ENCODE measurements at places on chromosomes 3 and 15.
A peak's percentile ranks its signal among the peaks of the same experiment; 100 is the strongest.

DNA sequence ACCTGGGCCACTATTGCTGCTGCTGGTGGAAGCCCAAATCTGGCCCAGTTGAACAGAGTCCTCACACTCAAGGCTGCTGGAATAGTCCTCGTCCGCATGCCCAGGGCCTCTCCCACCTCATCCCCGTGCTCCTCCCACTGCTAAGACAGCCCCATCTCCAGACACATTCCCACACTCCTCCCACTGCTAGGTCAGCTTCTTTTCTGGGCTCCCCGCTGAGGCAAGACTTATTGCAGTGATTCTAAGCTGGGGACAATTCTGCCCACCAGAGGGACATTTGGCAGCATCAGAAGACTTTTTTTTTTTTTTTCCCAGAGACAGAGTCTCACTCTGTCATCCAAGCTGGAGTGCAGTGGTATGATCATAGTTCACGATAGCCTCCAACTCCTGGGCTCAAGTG lies 35.1 kb downstream of the POC1A start:
- DNase-seq: no peak

DNA sequence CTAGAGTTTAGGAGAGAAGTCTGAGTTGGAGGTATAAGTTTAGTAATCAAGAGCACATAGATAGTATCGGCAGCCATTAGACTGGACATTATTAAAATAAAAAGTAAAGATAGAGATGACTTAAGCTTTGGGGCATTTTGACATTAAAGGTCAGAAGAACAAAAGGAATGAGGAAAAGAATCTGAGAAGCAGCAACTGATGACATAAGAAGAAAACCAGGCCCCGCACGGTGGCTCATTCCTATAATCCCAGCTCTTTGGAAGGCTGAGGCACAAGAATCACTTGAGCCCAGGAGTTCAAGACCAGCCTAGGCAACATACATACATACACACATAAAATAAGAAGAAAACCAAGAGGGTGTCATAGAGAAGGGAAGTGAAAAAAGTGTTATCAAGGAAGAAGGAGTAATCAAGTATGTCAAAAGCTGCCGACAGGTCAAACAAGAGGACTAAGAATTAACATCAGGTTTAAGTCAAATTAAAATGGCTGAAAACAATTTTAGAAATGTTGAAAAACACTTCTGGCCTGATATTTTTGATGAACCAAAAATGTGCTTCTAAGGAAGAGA lies 38.9 kb downstream of the ACAP2 start:
- DNase-seq: no peak

- DNase-seq: no peak
Measured at GRCh38 chr15:92745845-92746271, 90.3 kb upstream of the FAM174B start.

DNA sequence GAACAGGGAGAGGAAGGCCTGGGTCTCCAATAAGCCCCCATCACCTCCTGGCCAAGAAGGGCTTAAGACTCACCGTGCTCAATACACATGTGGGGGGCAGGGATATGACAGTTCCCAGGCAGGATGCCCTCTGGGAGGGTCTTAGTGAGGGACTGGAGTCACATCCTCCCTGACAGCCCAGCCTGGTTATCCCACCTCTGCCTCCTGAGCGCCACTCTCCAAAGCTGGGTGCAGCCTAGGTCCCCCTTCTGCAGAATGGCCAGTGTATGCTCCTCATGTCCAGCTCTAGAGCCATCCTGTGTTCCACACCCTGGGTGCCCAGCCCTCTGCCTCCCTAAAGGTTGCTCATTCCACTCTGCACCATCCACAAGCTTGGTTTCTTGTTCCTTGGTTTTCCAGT lies 1.2 kb upstream of the SHISA5 start:
- DNase-seq: no peak

- no peak for DNase-seq
Measured at GRCh38 chr3:125525153-125525552, 5.2 kb upstream of the SNX4 start.

GRCh38 chr15:72559781-72560180 lies 85.7 kb downstream of the ARIH1 start:
- DNase-seq: no peak

GRCh38 chr15:55789066-55789660 lies 46.2 kb upstream of the PRTG start:
- no peak for DNase-seq

DNA sequence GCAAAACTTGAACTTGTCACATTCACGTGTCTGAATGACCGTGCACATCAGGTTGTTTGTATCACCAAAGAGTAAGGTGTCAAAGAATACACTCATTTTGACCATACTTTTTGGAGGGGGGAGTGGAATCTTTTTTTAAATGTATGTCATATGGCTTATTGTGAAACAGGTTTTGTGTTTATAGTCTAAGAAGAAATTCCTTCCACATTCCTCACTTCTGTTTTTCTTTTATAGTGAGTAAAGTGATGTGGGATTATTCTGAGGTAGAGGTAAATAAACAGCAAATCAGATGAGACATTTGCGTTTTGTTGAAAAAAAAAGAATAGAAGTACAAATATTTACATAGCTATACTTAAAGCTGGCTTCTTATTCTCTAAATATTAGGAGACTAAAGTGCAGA lies 33.0 kb downstream of the SRP14 start:
- no peak for DNase-seq

- DNase-seq: no peak
Measured at GRCh38 chr3:5190147-5190791, 2.8 kb downstream of the EDEM1 start.

DNA sequence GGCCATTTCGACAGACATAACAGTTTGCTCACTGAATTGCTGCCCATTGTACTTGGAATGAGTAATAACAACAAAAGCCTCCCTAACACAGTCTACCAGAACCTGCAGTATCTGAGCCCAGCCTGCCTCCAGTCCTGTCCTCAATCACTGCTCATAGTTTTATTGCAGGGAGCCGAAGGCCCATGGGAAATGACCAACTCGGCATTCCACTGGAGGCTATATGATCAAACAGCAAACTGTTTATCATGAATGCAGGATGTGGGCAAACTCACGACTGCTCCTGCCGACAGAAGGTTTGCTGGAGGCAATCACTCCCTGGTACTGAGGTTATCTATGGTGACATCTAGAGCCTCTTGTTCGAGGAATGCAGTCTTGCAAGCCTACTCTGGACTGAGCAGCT lies 46.3 kb downstream of the LSM3 start:
- no peak for DNase-seq

DNA sequence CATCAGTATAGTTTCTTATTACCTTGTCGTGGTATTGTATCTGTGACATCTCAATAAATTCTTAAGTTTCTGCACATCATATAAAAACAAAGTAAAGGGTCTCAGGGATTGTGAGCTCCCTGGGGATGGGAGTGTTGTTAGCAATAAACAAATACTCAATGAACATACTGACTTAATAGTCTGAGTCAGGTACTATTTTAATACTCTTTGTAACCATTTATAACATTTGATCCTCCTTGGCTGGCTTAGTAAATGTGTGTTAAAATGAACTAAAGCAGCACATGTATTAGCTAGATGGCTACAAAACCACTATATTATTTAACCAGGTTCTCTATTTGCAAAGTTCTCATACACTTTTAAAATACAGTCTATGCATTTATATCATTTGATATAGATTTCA lies 1.8 kb downstream of the ICE2 start:
- no peak for DNase-seq

GRCh38 chr3:47899495-47900108 lies 96.7 kb downstream of the DHX30 start:
- DNase-seq: no peak

- DNase-seq: no peak
Measured at GRCh38 chr3:64921281-64922065, 233.7 kb upstream of the ADAMTS9 start.

- DNase-seq: no peak
Measured at GRCh38 chr15:80250614-80251427, 1.2 kb downstream of the CTXND1 start.

DNA sequence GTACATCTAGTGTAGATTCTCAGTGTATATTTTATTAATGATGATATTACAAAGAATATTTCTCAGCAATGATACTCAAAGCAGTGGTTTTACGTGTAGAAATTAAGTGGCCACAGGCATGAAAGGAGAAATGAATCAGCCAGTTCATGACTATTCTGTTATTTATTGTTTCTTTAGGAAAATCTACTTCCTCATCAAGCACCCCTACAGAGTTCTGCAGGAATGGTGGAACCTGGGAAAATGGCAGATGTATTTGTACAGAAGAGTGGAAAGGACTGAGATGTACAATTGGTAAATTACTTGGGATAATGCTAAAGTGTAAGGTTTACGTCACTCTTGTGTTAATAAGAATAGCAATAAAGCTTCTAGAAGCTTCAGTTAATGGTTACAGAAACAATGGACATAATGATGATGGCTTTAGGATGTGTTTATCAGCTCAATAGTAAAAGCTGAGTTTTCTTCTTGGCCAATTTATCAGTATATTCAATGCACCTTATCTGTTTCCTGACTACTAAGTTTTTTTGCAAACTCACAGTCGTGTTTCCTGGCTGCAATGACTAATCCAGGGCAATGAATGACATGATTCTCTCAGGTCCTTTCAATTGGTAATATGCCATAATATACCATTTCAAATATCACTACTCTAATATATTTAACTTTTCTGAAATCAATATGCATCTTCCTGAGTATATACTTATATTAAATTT lies 20.2 kb downstream of the ADGRG7 start:
- no peak for DNase-seq

GRCh38 chr15:98163319-98164045 lies 203.0 kb downstream of the ARRDC4 start:
- no peak for DNase-seq

- no peak for DNase-seq
Measured at GRCh38 chr3:118688396-118688884, 346.2 kb downstream of the IGSF11 start.

GRCh38 chr15:35308802-35309201 lies 223.7 kb upstream of the NANOGP8 start:
- DNase-seq: peak; percentile 81

DNA sequence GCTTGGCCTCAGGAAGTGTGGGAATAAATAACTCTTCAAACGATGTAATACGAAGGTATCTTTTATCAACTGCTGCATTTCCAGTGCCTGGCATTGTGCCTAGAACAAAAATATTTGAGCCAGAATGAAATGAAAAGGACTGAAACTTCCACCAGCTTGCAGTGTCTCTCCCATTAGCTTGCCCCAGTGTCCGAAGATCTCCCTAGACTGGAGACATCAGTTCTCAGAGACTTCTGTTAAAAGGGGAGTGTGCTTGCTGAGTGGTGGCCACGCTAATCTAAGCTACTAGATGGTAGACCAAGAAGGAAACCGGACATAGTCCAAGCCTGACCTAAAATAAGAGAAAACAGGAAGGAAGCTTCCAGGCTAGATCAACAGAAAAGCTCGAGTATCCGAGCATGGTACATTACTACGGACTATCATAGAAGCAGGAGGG lies 28.6 kb downstream of the KCNAB1 start:
- no peak for DNase-seq

- peak; percentile 17 for DNase-seq
Measured at GRCh38 chr3:146050691-146051090, 110.3 kb downstream of the PLOD2 start.

DNA sequence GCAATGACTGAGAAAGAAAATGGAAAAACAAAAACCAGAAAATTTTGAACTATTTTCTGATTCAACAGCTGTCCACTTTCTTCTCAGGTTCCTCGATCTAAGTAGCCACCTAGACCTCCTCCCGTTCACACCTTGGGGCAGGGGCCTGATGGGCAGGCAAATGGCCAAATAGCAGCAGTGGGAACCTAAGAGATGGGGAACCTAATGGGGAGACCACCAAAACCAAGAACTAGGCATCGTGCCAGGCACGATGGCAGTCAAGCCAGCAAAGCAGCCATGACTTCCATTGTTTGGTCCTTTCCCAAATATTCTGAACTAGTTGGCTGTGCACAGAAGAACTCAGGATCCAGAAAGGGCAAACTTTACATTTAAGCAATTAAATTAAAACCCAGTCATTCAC lies 57.1 kb downstream of the CAPN7 start:
- DNase-seq: no peak

GRCh38 chr15:29822684-29823459 lies 604 bp upstream of the TJP1 start:
- DNase-seq: no peak

DNA sequence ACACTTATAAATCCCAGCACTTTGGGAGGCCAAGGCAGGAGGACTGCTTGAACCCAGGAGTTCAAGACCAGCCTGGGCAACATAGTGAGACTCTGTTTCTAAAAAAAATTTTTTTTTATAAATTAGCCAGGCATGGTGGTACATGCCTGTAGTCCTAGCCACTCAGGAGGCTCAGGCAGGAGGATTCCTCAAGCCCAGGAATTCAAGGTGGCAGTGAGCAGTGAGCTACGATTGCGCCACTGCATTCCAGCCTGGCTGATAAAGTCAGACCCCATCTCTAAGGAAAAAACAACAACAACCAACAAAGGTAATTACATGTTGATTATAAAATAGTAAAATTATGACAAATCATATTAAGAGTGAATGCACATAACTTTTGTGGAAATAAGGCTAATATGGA lies 40.9 kb downstream of the MCCC1 start:
- DNase-seq: no peak

DNA sequence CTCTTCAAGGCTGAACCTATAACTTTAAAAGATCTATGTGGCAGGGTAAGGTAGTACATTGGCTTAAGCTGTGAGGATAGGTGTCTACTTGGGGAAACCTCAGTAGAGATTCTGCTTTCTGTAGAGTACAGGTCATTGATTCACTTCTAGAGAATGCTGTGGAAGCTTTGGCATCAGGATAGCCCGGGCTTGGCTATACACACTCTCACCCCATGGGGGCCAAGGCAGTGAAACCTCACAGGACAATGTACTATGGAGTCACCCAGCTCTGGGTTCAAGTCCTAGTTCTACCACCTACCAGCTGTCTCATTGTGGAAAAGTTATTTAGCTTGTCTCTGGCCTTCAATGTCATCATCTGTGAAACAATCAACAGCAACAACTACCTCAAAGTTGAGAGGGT lies 9.0 kb downstream of the MTFMT start:
- no peak for DNase-seq

- no peak for DNase-seq
Measured at GRCh38 chr15:45115312-45115820, 1.2 kb downstream of the DUOXA2 start.

GRCh38 chr3:71978150-71978721 lies 193.3 kb upstream of the PROK2 start:
- DNase-seq: no peak

- DNase-seq: no peak
Measured at GRCh38 chr15:37095770-37096557, 4.4 kb downstream of the MEIS2 start.

- DNase-seq: no peak
Measured at GRCh38 chr3:123475786-123476185, 26.9 kb upstream of the ADCY5 start.

GRCh38 chr3:98650971-98651779 lies 57.8 kb upstream of the CPOX start:
- no peak for DNase-seq

DNA sequence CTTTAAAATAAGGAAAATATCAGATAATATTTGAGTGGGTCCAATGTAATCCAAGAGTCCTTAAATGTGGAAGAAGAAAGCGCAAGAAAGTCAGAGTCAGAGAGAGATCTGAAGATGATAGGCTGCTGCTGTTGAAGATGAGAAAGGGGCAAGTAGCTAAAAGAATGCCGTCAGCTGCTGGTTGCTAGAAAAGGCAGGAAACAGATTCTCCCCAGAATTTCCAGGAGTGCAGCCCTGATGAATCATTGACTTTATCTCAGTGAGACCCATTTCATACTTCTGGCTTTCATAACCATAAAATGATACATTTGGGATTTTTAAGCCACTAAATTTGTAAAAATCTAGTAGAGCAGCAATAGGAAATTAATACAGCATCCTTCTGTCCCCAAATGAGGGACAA lies 7.5 kb upstream of the CHMP2B start:
- no peak for DNase-seq

- no peak for DNase-seq
Measured at GRCh38 chr3:107958146-107958545, 132.7 kb downstream of the CD47 start.
